ENCODE measurements at places on chromosomes 2 and 18.

DNA sequence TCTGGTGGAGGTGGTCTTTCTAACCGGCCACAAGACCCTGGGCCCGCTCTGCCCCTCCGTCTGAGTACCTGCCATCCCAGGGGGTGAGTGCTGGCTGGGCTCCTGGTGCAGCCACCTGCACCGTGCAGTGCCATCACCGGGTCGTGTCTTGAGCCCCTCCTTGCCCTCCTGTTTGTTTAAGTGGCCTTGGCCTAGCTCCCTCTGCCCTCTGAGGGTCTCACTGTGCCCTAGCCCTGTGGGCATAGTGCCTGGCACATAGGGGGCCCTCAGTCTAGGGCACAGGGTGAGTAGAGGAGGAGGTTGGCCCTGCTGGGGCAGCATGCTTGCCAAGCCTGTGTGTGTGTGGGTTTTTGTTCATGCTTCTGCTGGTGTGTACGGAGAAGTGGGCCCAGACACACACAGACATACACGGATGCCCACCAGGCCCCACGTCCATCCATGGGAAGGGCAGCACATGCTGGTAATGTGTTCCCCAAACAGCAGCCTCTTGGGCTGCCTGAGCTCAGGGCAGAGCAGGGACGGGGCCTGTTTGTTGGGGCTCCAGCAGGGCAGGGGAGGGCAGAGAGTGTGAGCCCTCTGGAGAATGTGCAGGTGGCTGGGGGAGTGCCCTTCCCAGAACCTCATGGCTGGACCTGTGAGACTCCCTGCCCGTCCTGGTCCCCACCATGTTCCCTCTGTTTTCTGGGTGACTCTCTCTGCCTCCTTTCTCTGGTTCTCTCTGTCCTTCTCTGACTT is 94.6 kb downstream of the GLI2 start:
- no peak for DNase-seq

DNA sequence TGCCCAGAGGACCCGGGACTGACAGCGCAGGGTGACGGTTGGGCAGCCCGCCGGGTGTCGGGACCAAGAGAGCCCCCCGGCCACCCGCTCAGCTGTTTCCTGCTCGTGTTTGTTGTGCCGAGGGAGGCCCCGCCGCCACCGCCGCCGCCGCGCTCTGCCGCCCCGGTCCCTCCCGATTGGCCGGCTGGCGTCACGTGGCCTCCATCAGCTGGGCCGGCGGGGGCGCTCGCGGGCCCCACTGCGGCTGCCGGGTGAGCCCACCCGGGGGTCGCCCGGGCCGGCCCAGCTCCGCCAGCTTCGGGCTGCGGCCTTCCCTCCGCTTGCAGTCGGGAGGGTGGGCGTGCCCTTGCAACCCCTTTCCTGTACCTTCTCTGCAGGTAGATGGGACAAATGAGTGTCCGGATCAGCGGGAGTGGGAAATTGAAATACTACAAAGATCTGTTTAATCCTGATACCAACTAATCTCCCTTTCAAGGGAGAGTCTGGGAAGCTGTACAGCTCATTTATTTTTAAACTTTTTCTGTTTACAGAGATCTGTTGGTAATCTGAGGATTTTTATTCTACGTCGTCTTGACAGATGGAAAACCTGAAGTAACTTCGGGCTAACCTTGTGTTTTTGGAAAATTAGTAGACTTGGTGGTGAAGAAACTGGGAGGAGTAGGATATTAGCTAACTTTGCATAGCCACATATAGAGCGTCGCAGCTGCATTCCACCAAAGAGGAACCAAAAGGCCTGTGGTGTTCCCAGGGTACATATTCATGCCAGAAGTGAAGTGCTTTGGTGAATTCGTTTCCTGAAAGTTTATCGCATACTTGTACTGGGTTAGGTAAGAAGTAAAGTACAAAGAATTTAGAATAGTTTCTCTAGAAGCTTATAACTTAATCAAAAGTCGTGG is 1.2 kb downstream of the YPEL5 start:
- DNase-seq: no peak

- no peak for DNase-seq
Observed at GRCh38 chr2:98946855-98947254, 10.8 kb upstream of the CRACDL start.

- DNase-seq: no peak
Observed at GRCh38 chr2:66915237-66915636, 480.3 kb downstream of the MEIS1 start.

DNA sequence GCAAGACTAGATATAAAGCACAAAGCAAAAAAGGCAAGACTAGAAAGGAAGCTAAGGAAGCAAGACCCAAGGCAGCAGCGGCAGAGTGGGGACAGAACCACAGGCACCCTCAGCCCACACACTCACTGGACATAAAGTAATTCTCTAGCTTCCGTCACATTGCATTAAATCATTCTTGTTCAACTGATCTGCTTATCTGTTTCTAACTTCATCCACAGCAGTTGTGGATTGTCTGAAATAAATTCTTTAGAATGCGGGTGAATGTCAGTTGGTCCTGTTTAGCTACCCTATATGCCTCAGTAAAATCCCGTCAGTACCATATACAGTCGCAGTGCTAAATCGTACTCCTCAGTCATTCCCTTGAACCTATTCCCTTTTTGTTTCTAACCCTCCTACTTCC is 183.2 kb upstream of the SLC39A10 start:
- DNase-seq: no peak

- DNase-seq: no peak
Observed at GRCh38 chr2:96879545-96880040, 9.7 kb upstream of the SEMA4C start.

- no peak for DNase-seq
Observed at GRCh38 chr2:224919472-224920110, 122.7 kb downstream of the DOCK10 start.

DNA sequence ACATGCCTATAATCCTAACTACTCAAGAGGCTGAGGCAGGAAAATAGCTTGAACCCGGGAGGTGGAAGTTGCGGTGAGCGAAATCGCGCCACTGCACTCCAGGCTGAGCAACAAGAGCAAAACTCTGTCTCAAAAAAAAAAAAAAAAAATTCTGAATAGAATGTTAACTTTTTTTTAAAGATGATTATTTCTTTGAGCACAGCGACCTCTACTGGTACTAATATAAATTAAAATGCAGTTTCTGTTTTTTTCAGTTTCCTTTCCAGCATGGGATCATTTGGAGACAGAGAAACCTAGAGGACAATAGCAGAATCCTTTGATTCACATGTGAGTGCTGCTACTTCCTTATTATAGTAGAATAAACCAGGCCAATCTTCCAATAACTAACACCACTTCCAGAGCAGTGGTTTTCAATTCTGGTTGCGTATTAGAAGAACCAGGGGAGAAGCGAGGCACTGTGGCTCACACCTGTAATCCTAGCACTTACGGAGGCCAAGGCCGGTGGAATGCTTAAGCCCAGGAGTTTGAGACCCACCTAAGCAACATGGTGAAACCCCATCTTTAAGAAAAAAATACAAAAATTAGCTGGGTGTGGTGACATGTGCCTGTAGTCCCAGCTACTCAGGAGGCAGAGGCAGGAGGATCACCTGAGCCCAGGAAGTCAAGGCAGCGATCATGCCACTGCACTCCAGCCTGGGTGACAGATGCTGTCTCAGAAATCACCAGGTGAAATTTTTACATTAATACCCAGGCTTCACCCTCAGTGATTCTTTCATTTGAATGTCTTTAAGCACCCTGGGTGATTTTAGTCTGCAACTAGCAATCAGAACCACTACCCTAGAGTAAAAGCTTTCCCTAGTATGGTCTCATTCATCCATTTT is 10.1 kb downstream of the SRSF7 start:
- no peak for DNase-seq

DNA sequence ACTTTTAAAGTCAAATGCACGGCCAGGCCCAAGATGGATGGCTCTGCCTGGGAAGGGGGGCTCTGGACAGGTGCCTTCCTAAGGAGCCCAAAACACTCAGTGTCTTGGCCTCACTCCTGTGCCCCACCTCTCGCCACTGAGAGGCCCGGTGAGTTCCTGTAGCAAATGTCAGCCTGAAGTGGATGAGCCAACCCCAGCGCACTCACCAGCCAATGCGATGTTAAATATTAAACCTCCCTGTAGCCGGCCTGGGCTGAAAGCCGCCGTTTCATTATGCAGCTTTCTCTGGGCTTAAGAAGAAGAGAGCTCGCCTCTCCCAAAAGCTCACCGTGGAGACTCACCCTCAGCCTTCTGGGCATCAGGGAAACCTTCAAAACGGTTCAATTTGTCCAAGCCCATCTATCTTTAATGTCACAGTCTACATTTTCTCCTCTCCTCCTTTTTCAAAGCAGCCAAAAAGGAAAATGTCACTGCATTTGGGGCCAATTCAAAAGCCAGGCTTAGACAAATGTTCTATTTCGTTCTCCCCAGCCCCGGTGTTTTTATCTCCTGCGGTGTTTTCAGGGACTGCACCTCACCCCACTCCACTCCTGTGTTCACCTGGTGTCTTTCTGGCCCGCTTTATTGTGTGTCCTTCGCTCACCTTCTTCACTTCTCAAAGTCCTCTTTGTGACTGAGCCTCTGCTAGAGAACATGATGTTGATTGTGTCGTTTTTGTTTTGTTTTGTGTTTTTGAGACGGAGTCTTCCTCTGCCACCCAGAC is 124.0 kb downstream of the NRP2 start:
- no peak for DNase-seq

GRCh38 chr2:144834998-144835633 is 315.2 kb upstream of the ZEB2 start:
- peak; percentile 42 for DNase-seq

DNA sequence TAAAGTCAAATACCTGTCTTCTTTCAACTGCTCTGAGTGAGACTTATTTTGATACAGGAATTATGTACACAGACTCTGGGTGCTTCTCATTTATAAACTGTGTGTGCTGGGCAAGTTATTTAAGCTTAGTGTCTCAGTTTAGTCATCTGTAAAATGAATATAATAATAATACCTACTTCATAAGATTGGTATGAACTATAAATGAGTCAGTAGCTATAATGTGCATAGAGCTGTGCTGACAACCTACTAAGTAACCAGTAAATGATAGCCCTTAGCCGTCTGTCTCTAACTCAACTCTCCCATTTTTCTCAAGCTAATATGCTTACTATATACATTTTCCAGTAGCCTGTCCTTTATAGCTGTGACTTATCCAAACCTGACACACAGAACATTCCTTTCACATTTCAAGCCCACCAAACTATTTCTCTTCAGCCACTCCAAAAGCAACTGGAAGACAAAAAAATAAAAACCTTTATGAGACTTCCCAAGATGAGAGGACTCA is 319.8 kb downstream of the ETAA1 start:
- no peak for DNase-seq

- DNase-seq: no peak
Observed at GRCh38 chr2:176535467-176536113, 266.3 kb downstream of the MTX2 start.

DNA sequence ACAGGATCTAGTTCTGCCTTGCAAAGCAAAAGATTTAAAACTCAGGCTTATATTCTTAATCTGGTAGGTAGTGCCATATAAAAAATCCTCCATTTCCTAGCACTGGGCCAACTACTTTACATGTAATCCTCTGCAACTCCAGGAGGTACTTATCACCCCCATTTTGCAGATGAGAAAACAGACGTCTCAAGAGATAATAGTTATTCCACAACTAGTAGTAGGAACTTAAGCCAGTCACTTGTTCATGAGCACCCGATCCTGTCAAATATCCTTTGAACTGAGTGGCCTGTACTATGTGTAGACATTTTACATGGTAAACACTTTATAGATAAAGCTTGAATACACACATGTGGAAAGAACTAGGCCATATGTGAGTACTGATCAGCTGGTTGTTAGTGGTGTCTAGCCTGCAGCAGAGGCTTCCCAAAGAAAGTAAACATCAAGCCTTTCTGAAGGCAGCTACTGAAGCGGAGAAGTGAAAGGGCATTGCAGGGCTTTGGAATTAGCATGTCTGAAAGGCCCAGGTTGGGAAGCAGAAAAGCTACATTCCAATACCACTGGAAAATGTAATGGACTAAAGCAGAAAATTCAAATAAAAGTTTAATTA is 48.0 kb downstream of the NAB1 start:
- no peak for DNase-seq

DNA sequence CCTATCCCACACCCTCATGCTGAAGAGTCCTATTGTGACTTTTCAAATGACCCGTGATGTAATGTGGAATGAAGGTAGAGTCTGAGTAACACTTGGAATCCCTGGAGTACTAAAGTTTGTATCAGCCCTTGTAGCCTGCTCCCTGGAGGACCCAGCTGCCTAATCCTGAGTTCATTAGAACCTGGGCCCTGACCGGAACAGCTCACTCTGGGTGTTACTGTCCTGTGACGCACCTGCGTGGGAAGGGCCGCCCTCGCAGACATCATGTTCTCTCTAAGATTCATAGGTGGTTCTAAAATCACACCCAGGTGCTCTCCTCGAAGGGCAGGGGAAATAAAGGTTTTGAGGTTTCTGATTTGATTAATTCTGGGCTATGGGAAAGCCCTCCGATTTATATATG is 62.3 kb downstream of the NCK2 start:
- DNase-seq: no peak

GRCh38 chr2:187865025-187865424 is 310.8 kb upstream of the TFPI start:
- no peak for DNase-seq

DNA sequence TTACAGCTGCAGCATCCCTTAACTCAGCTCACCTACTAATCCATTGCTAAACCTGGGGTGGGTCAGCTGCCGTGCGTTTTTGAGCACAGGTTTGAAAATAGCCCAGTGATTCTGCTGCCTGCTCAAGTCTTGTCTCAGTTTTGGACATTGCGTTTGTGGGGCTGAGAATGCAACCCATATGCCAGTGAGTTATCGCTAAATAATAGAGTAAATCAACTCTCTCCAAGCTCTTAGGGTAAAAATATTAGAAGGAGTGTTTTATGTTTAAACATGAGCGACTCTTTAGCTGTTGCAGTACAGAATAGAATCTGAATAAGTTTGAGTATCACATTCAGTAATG is 2.1 kb downstream of the TSHZ1 start:
- no peak for DNase-seq

DNA sequence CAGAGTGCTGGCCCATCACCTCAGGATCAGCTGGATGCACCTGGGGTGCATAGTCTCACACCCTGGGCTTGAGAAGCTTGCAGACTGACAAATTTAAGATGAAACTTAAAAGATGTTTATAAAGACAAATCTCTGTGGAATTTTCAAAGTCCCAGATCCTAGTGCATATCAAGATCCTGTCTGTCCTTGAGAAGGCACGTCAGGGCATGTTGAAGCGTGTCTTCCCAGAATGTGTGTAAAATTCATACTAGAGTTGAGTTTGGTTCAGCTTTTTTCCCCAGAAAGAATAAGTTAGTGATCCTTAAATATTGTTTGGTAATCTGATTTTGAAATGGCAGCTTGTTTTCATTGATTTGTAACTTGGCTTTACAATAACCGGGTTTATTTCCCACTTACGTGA is 27.5 kb downstream of the INSIG2 start:
- DNase-seq: no peak

GRCh38 chr2:189466656-189467055 is 25.4 kb downstream of the WDR75 start:
- DNase-seq: no peak

DNA sequence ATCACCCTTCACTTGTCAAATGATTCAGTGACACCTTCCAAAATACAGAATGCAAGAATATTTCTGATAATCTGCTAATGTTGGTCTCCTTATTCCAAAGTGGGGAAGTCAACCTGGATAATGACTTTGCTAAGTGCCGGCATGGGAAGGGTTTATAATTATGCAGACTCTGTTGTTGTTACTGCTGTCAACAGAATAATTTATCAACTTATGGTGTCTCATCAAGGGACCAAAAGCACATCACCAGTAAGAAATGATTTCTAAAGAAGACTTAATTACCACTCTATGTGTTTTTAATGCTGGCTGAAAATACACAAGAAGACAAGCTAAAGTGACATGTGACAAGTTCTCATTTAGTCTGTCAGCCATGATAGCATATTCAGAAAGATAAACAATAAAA is 115.6 kb upstream of the TMEM200C start:
- no peak for DNase-seq

- DNase-seq: no peak
Observed at GRCh38 chr2:65388051-65388531, 44.3 kb downstream of the SPRED2 start.

Measured in non-pigmented ciliary epithelial cell (primary cell).